A549 treated with CpdA at 1 μM for 4 hours (cell line): ENCODE measurements at places on chromosomes 16 and 17. TPM values are rescaled to one million over a fixed set of nuclear protein-coding genes. Genes with fewer than 3 reads are reported as not detected.

SPNS3 gene
- 0.05 TPM in 1 of 5 replicates, not detected in the others for total RNA-seq

MYL4 gene
- total RNA-seq: 0.15 TPM in 1 of 5 replicates, not detected in the others

SPN gene
- total RNA-seq: 0.01 TPM in 1 of 5 replicates, not detected in the others

ZNF750 gene
- total RNA-seq: not detected in 5 replicates

CSF3 gene
- total RNA-seq: 0.26 TPM in 1 of 5 replicates, not detected in the others

AIPL1 gene
- total RNA-seq: not detected in 5 replicates

SPATA32 gene
- 0.16 to 0.20 TPM (median 0.17 TPM) in 4 of 5 replicates, not detected in the other for total RNA-seq

DHRS7C gene
- not detected in 5 replicates for total RNA-seq

NPIPA5 gene
- 0.06 to 5.5 TPM (median 0.82 TPM) in 5 replicates for total RNA-seq

KRT34 gene
- total RNA-seq: 0.25 to 0.64 TPM (median 0.35 TPM) in 5 replicates

GP1BA gene
- 0.03 TPM in 1 of 5 replicates, not detected in the others for total RNA-seq

CAVIN1 gene
- total RNA-seq: 423 to 509 TPM (median 462 TPM) in 5 replicates

GRB7 gene
- 4.1 to 7.6 TPM (median 6.6 TPM) in 5 replicates for total RNA-seq

PLD6 gene
- total RNA-seq: 6.0 to 7.2 TPM (median 6.5 TPM) in 5 replicates

YBX2 gene
- 0.45 to 0.97 TPM (median 0.60 TPM) in 4 of 5 replicates, not detected in the other for total RNA-seq

JUP gene
- total RNA-seq: 84.4 to 128 TPM (median 119 TPM) in 5 replicates

FOXF1 gene
- total RNA-seq: not detected in 5 replicates

TPSG1 gene
- total RNA-seq: 0.08 to 0.16 TPM in 2 of 5 replicates, not detected in the others

SRCIN1 gene
- 0.84 to 3.1 TPM (median 2.3 TPM) in 5 replicates for total RNA-seq

ITGAD gene
- total RNA-seq: 0.02 to 0.15 TPM in 2 of 5 replicates, not detected in the others

MYOCD gene
- 0.96 to 2.4 TPM (median 1.7 TPM) in 5 replicates for total RNA-seq

KDM6B gene
- total RNA-seq: 13.8 to 23.8 TPM (median 15.1 TPM) in 5 replicates

KRTAP4-7 gene
- not detected in 5 replicates for total RNA-seq

SLC13A2 gene
- total RNA-seq: 0.06 to 0.21 TPM (median 0.13 TPM) in 4 of 5 replicates, not detected in the other

SOCS1 gene
- 0.56 to 1.7 TPM (median 1.5 TPM) in 5 replicates for total RNA-seq

AOC2 gene
- total RNA-seq: 1.4 to 3.0 TPM (median 2.0 TPM) in 5 replicates

PRAC1 gene
- total RNA-seq: not detected in 5 replicates

DNAH17 gene
- 1.4 to 2.6 TPM (median 1.5 TPM) in 5 replicates for total RNA-seq

TMED6 gene
- 0.06 TPM in 1 of 5 replicates, not detected in the others for total RNA-seq

CHD9NB gene
- 0.97 to 1.7 TPM (median 1.3 TPM) in 5 replicates for total RNA-seq

DNAI2 gene
- 0.06 TPM in 1 of 5 replicates, not detected in the others for total RNA-seq

ZC3H18 gene
- 50.1 to 59.2 TPM (median 54.0 TPM) in 5 replicates for total RNA-seq

RNF157 gene
- total RNA-seq: 5.4 to 10.6 TPM (median 6.3 TPM) in 5 replicates

SSTR5 gene
- 0.26 to 0.36 TPM (median 0.26 TPM) in 3 of 5 replicates, not detected in the others for total RNA-seq

CACNG5 gene
- 0.03 TPM in 1 of 5 replicates, not detected in the others for total RNA-seq

DLX4 gene
- total RNA-seq: 1.4 to 3.2 TPM (median 2.6 TPM) in 5 replicates
